ENCODE measurements at places on chromosomes 7 and 10.

GRCh38 chr7:155228459-155228845, 69.2 kb upstream of the INSIG1 start:
- DNase-seq, result no peak

DNA sequence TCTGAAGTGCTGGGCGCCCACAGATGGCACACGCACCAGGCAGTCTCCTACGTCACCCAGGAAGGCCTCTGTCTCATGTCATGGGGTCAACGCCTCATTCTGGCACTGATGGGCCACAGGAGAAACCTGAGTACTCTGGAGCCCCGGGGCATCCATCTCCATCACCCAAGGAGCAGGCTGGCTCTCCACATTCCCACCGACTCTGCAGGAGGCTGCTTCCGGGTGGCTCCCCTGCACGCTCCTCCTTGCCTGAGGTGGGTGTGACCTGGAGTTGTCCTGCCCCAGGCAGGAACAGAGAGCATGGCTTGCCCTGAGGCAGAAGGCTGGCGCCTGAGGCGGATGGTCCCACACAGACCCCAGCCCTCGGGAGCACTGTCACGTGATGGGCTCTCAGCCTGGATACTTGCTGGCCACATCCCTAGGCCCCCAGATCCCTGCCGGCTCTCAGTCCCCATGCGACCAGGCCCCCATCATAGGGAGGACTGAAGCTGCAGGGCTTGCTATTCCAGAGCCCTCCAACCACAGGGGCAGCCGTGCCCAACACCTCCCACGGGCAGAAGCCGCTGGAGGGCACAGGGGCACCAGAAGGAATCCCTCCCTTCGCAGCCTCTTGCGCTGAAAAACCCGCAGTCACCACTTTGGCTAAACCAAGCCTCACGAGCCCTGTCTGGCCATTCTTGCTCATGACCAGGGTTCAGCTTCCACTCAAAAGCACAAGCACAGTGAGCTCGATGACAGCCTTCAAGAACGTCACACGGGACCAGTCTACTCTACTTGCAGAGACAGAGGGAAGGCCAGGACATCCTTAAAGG, 80.7 kb downstream of the MAD1L1 start:
- DNase-seq, result no peak

- DNase-seq, result peak; percentile 27
Observed at GRCh38 chr10:14185316-14186045, 145.2 kb downstream of the FRMD4A start.

DNA sequence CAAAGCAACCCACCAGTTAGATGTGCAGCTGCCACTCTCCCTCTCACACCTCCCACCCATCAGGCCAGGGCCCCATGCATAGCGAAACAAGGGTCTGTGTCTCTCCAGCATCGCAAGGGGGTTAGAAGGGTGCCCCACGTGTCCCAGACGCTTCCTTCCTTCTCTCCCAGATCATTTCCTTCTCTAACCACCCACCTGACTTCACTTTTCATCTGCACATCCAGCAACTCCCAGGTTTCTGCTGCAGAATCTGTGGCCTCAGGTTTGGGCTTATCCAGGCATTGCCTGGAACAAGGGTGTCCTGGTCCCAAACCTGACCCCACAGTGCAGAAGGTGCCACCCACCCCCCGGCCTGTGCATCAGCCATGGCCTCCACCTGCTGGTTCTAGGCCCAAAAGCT, 14.4 kb downstream of the PDIA4 start:
- no peak for DNase-seq

- no peak for DNase-seq
Observed at GRCh38 chr7:77917500-77918262, 119.1 kb downstream of the PHTF2 start.

GRCh38 chr10:52954407-52954806, 181.8 kb upstream of the MBL2 start:
- no peak for DNase-seq

DNA sequence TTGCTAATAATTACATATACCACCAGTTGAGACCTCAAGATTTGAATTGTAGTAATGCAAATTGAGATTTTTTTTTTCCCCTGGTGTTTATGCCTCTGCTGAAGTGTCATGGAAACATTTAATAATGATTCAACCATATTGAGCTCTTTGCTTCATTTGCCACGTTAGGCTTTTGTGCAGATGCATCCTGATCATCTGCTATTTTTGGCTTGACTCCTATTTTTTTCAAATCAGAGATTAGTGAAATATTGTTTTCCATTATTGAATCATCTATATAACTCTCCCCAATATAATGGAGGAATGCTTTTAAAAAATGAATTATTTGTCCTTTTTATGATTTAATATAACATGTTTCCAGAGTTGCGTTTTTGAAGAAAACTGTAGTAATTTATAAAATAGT, 115.1 kb downstream of the SRI start:
- DNase-seq, result no peak

- no peak for DNase-seq
Observed at GRCh38 chr7:113120647-113121046, 2.3 kb upstream of the SMIM30 start.

DNA sequence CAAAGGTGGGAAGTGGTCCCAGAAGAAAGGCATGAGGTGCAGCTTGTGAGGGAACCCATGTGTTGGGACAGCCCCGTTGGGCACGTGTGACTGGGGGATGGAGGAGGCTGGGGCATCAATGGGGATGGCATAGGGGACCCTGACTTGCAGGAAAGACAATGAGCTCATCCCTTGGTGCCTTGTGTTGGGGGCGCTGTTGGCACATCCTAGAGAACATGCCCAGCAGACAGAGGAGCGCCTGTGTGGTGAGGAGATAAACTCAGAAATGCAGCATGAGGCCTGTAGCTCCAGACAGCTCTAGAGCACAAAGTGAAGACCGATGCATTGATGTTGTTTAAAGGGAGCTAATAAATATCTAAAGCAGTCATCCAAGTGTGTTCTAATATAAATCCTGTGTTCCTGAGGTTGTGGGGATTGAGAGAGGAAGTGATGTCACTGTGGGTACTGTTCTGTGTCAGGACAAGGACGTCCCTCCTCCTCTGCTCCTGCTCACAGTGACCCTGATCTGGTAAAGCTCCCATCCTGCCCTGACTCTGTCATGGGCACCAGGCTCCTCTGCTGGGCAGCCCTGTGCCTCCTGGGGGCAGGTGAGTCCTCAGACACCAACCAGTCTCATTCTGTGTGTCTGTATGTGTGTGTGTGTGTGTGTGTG, 126.1 kb upstream of the PRSS58 start:
- DNase-seq, result no peak

DNA sequence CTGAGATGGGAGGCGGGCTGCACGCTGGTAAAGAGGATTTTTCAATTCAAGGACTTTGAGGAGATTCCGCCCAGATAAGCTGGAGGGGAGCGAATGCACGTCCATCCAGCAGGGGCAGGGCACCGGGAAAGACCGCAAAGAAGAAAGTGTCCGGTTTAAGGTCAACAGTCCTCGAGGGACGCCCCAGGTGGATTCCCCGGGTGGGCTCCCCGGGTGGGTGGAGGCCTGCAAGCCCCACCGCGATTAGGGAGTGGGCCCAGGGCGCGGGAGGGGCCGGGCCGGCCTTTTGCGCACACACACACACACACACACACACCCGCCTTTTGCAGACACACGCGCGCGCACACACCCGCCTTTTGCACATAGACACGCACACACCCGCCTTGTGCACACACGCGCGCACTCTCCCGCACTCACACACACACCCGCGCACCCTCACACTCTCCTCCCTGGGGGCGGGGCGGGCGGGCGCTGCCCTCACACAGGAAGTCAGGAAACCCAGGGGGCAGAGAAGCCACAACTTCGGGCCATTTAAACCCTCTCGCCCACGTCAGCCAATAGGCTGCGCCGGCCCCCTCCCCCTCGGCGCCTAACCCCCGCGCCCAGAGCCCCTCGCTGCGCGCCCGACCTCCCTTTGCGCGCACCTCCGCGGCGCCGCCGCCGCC, 615 bp downstream of the ARHGAP12 start:
- peak; percentile 74 for DNase-seq

- no peak for DNase-seq
Observed at GRCh38 chr7:2689343-2689847, 1.4 kb downstream of the AMZ1 start.

GRCh38 chr7:120131096-120131839, 141.7 kb upstream of the KCND2 start:
- DNase-seq, result no peak

GRCh38 chr7:117157241-117158209, 165.3 kb downstream of the WNT2 start:
- no peak for DNase-seq

DNA sequence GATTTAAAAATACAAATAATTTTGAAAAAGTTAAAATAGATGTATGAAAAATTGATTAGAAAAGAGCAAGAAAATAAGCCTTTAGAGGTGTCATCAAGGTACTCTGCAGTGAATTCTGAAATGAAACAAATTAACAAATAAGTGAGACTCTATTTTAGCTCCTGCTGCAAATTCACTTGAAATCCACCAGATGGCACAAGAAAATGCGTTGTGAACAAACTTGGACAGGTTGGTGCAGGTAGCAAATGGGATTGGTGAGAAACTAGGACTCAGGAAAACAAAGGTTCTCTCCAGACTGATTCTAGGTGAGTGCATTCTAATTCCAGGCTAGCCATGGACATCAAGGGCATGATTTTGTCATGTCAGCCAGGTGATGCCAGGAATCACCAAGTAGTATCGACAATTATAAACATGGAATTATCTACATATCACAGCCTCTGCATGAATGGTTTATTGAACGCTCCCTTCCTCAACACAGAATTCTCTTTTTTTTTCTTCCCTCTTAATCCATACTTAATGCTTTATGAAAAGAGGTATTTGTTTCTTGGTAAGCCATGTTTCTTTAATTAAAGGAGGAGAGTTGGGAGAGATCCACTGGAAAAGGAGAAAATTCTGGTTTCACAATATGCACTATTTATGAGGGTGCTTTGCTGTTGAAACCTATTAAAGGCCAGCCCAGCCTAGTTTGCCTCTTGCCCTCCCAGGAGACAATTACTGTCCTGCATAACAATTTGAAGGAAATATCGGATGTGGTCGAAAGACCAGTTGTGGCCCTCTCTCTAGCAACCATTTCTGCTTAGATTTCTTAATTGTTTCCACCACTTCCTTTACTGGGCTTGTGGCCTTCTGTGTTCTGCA, 118.1 kb downstream of the ZNF365 start:
- no peak for DNase-seq

- no peak for DNase-seq
Observed at GRCh38 chr7:55946545-55946944, 5.1 kb upstream of the MRPS17 start.

DNA sequence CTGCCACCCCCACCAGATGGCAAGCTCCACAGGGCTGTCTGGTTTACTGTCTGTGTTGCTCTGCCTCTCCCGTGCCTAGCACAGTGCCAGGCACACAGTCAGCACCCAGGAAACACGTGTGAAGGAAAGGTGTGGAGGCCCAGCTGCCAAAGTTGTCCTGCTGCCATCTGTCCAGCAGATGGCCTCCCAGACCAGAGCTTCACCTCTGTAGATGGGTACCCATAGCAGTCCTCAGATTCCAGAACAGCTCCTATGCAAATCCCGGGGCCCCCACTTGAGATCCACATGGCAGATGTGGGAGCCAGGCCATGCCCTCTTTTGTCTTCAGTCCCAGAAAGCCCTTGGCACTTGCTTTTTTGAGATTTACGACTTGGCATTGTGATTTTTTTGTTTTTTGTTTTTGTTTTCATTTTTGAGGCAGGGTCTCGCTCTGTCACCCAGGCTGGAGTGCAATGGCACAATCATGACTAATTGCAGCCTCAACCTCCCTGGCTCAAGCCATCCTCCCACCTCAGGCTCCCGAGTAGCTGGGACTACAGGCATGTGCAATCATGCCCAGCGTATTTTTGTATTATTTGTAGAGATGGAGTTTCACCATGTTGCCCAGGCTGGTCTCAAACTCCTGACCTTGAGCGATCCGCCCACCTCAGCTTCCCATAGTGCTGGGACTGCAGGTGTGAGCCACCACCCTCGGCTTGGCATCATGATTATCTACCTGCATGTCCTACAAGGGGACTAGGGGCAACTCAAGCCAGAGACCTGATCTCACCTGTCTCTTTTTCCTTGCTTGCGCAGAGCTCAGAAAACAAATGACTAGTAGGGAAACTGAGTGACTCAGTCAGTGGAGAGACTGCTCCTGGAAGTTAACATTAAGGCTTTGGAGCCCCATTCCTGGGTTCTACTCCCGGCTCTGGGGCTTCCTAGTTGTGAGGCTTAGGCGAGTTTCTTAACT, 16.9 kb upstream of the PALD1 start:
- peak; percentile 58 for DNase-seq

- DNase-seq, result peak; percentile 15
Observed at GRCh38 chr7:48424731-48425130, 253.5 kb downstream of the ABCA13 start.

DNA sequence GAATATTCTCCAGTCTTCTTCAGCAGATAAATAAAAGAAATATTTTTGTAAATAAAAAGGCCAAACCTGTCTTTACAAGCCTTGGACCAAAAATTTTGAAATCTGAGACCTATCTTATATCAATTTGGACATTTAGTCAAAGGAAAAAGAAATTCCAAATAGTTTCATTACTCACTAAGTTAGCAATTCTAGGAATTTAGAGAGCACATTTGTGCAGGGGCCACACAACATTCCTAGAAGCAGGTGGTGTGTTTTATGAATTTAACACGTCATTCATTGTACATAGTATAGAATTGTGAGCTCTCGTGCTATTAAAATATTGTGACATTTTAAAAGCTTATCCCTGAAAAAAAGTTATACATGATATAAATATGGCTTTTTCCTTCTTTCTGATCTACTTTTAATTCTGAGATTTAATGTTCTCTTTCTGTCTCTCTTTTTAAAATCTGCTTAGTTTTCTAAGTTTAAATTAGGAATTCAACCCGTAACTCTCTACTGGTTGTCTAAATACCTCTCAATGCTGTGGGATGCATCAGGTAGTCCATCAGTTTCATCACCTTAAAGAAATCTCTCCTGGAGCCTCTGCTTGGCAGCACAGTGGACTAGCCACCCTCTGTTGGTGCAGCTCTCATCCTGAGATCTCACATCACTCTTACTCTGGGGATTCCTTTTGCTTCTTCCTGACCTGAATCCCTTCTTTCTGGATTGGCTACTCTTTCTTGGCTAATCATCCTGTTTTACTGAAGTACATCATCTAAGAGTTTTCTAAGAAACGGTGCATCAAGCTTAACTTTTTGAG, 124.5 kb downstream of the SEMA3E start:
- DNase-seq, result no peak

GRCh38 chr10:48253970-48254657, 20.4 kb downstream of the FRMPD2 start:
- DNase-seq, result no peak

DNA sequence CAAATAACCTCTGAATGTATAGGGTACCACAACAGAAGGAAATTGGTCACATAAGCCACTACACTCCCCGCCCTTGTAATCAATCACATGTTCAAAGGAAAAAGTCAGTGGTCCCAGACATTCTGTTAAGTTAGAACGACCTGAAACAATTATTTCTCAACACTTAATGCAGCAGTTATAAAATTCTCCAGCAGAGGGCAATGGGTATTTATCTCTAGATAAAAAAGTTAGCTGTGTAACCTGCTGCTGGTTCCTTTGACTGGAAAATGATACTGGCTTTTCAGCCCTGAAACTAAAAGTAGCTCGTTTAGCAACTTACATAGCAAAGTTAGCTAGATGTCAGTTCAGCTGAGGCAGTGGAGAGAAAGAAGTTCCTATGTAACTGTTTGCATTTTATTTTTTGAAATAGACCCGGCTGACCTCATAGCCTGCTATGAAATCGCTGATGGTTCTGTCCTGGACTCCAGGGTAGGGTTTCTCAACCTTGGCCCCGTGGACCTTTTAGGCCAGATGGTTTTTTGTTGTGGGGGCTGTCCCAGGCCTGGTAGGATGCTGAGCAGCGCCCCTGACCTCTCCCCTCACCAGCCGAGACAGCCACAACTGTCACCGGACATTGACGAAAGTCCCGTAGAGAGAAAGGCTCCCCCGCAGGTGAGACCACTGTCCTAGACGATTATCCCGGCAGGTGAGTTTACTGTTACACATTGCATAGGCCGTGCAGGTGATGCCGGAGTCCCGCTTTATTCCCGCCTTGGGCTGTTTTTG, 40.2 kb upstream of the PROSER2 start:
- DNase-seq, result peak; percentile 18

Data from nephron progenitor cell (in vitro differentiated cells).